ENCODE measurements at places on chromosomes 7 and 10.

GRCh38 chr10:73287441-73287840 is 35.0 kb upstream of the MRPS16 start:
- H3K27ac ChIP-seq = no peak overlapping the region
- no peaks in the 10 kb centered on the region for H3K27me3 ChIP-seq
- no peak for DNase-seq
- no peak overlapping the region for H3K4me3 ChIP-seq
- peaks cover 2% of the 10 kb centered on the region for H3K36me3 ChIP-seq
- H3K4me1 ChIP-seq = no peaks in the 10 kb centered on the region

DNA sequence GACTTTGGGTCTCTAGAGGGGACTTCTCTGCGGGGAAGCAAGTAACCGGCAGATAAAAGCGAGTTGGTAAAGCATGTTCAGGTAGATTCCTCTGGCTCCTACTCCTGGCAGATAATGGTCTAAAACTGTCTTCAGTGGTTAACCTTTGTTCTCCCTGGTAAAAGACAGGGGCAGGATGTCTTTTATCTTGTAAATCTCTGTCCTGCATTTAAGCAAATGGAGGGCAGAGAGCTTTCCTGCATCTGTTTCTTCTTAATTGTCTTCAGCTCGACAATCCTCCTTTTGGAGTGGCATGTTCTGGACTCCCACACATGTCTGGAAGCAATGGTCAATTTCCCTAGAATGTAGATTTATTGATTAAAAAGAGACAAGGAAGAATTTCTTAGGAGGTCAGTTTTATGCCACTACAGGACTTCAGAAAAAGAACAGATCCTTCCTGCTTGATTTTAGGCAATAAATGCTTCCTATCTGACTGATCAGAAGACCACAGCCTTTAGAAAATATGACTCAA is 16.6 kb downstream of the C7orf33 start:
- H3K27me3 ChIP-seq = peaks cover 35% of the 10 kb centered on the region
- peaks cover 4% of the 10 kb centered on the region for H3K36me3 ChIP-seq
- no peak overlapping the region for H3K27ac ChIP-seq
- H3K4me3 ChIP-seq = no peak overlapping the region

- H3K27ac ChIP-seq = no peak overlapping the region
- DNase-seq = peak; percentile 17
- no peaks in the 10 kb centered on the region for H3K36me3 ChIP-seq
- peak overlapping the region; percentile 49 for H3K4me3 ChIP-seq
These were observed 727 bp downstream of the ATRNL1 start for GRCh38 chr10:115093776-115094408.

DNA sequence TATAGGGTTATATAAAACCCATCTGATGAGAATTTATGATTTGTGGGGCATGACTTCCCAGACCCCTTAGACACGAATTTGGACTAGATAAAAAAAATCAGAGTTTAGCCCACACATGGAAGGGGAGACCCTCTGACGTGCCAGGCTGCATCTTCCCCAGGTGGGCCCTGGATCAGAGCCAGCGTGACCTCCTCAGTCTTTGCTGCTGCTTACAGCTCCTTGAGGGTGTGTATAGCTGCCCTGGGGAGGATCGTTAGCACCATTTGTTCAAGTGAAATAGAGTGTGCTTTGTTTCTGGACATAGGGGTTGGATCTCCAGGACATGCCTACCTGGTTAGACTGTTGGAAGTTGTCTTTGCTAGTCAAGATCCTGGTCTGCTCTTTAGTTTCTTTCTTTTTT is 54.2 kb downstream of the DOCK1 start:
- no peak overlapping the region for H3K4me3 ChIP-seq
- H3K36me3 ChIP-seq = no peaks in the 10 kb centered on the region
- no peaks in the 10 kb centered on the region for H3K27me3 ChIP-seq

- no peak overlapping the region for H3K4me3 ChIP-seq
- no peaks in the 10 kb centered on the region for H3K36me3 ChIP-seq
- H3K27ac ChIP-seq = no peak overlapping the region
These were observed 94.0 kb downstream of the MMRN2 start for GRCh38 chr10:86863484-86863842.

DNA sequence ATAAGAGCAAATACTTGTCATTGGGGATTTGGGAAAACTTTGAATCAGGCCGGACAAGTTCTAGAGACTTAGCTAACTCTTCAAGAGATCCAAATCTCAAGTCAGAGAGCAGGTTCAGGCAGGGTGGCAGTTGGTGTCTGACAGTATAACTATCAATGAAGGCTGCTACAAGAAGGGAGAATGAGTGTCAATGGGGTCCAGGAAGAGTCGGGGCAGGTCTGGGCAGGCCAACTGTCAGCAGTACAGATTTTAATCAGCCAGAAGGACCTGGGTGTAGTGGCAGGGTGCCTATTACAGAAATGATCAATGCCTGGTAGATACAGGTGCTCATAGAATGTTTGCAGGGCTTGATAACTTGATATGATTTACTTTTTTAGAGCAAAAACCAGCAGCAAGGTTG is 751.1 kb downstream of the GRM8 start:
- no peak overlapping the region for H3K4me3 ChIP-seq
- H3K27me3 ChIP-seq = no peaks in the 10 kb centered on the region
- no peak overlapping the region for H3K27ac ChIP-seq
- H3K4me1 ChIP-seq = no peaks in the 10 kb centered on the region

DNA sequence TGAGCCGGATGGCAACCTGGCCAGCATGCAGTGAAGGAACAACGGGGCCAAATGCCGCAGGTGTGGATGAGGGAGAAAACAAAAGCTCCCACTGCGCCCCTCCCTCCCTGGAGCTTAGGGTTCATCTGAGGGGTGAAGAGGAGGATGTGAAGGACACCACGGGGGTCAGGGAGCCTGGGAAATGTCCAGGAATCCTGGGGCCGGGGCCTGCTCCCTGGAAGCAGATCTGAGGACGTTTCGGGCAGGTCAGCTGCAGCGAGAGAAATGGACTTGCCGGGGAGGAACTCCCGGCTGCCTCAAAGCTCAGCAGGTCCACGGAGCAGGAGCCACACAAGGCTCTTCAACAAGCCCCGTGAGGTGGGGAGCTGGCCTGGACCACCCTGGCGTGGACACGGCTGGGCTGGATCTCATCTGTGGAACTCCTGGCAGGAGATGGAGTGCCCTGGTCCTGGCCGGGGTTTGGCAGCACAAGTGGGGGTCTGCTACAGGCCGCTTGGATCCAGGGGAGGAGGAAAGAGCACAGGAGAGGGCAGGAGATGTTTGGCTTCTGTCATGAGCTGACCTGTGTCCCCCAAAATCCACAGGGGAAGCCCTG is 585.0 kb downstream of the PTPRN2 start:
- no peaks in the 10 kb centered on the region for H3K4me1 ChIP-seq
- H3K27me3 ChIP-seq = no peaks in the 10 kb centered on the region
- DNase-seq = no peak
- no peak overlapping the region for H3K4me3 ChIP-seq
- no peaks in the 10 kb centered on the region for H3K36me3 ChIP-seq
- no peak overlapping the region for H3K27ac ChIP-seq

- H3K27me3 ChIP-seq = no peaks in the 10 kb centered on the region
- H3K36me3 ChIP-seq = no peaks in the 10 kb centered on the region
- H3K4me3 ChIP-seq = no peak overlapping the region
- no peak overlapping the region for H3K27ac ChIP-seq
These were observed 481.8 kb downstream of the SEMA3D start for GRCh38 chr7:84705079-84705478.

DNA sequence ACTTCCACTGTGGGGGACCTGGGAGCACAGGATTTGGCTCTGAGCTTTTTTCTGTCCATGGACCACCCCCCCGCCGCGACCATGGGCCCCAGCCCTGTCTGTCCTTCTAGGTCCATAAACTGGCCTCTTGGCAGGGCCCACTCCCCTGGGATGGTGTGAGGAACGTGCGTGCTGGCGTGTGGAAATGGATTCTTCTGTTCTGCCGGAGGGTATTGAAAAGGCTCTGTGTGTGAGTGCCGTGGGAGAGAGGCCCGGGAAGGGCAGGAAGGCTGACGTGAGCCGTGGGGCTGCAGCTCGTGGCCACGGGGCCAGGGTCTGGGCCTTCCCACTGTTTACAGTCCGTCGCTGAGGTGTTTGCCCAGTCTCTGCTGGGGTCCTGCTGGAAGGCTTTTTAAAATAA is 123.7 kb downstream of the GRK5 start:
- peaks cover 19% of the 10 kb centered on the region for H3K36me3 ChIP-seq
- no peak for DNase-seq
- peaks cover 15% of the 10 kb centered on the region for H3K4me1 ChIP-seq
- no peaks in the 10 kb centered on the region for H3K27me3 ChIP-seq
- H3K27ac ChIP-seq = no peak overlapping the region

GRCh38 chr7:114939484-114940097 is 17.7 kb downstream of the MDFIC start:
- H3K4me3 ChIP-seq = no peak overlapping the region
- peaks cover 60% of the 10 kb centered on the region for H3K36me3 ChIP-seq
- H3K27me3 ChIP-seq = no peaks in the 10 kb centered on the region
- H3K27ac ChIP-seq = no peak overlapping the region
- H3K4me1 ChIP-seq = peaks cover 56% of the 10 kb centered on the region

- no peak overlapping the region for H3K27ac ChIP-seq
- H3K27me3 ChIP-seq = no peaks in the 10 kb centered on the region
- no peak overlapping the region for H3K4me3 ChIP-seq
- no peaks in the 10 kb centered on the region for H3K36me3 ChIP-seq
- H3K4me1 ChIP-seq = no peaks in the 10 kb centered on the region
These were observed 8.3 kb downstream of the DYNC1I1 start for GRCh38 chr7:95780665-95781064.

- peaks cover 30% of the 10 kb centered on the region for H3K36me3 ChIP-seq
- DNase-seq = no peak
- H3K27ac ChIP-seq = no peak overlapping the region
These were observed 51.2 kb downstream of the ANLN start for GRCh38 chr7:36440880-36441279.

- no peak overlapping the region for H3K4me3 ChIP-seq
- DNase-seq = no peak
- H3K27me3 ChIP-seq = no peaks in the 10 kb centered on the region
- no peak overlapping the region for H3K27ac ChIP-seq
- H3K4me1 ChIP-seq = peaks cover 23% of the 10 kb centered on the region
- peaks cover 42% of the 10 kb centered on the region for H3K36me3 ChIP-seq
These were observed 113.9 kb downstream of the CYTH3 start for GRCh38 chr7:6158424-6159096.

GRCh38 chr10:132652936-132653590 is 115.5 kb downstream of the INPP5A start:
- DNase-seq = no peak
- no peaks in the 10 kb centered on the region for H3K27me3 ChIP-seq
- H3K36me3 ChIP-seq = no peaks in the 10 kb centered on the region
- no peak overlapping the region for H3K4me3 ChIP-seq
- no peaks in the 10 kb centered on the region for H3K4me1 ChIP-seq
- H3K27ac ChIP-seq = no peak overlapping the region

DNA sequence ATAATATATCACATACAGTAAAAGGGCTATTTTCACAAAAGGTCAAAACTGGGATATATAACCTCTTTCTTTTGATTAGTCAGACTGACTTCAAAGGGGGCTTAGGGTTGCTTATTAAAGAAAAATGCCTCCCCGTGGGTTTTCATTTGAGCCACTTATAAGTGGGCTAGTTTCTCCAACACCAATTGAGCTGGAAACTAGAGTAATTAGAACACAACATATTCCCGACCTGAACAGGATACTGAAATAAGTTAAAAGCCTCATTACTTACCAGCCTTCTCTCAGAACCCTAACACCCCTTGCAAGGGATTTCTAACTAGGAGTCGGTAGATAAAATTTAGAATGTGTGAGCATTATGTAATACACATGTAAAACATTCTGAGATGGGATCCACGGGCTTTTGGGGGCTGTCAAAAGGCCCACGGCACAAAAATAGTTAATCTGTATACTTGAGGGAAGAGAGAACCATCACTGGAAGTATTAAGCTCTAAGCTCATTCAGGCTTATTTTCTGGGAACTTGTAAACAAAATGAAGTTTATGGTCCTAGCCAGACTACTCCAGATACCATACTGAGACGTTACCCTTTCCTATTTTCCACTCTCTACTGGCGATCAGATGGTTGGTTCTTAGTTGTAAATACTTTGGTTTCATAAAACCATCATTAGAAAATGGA is 29.3 kb upstream of the KMT2E start:
- DNase-seq = no peak
- peaks cover 25% of the 10 kb centered on the region for H3K36me3 ChIP-seq
- H3K4me1 ChIP-seq = peaks cover 68% of the 10 kb centered on the region
- peak overlapping the region; percentile 99 for H3K27ac ChIP-seq
- peak overlapping the region; percentile 98 for H3K4me3 ChIP-seq
- no peaks in the 10 kb centered on the region for H3K27me3 ChIP-seq

DNA sequence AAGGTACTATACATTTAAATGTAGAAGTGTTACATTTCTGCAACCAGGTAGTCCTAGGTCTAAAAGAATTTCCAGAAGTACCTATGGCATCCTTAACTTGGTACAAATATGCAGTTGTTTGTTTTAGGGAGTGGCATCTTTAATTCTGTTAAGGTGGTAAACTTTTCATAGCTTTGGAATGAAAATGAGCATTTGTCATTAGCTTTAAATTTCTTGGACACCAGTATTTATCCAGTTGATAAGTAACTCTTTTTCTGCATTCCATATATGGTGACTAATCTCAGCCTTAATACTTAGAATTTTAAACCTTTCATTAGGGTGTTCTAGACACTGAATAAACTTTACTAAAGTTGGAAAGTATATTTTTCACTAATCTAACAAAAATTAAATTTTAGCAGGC is 10.8 kb downstream of the SLF2 start:
- peaks cover 63% of the 10 kb centered on the region for H3K36me3 ChIP-seq
- no peaks in the 10 kb centered on the region for H3K27me3 ChIP-seq
- no peak overlapping the region for H3K27ac ChIP-seq
- peaks cover 3% of the 10 kb centered on the region for H3K4me1 ChIP-seq

DNA sequence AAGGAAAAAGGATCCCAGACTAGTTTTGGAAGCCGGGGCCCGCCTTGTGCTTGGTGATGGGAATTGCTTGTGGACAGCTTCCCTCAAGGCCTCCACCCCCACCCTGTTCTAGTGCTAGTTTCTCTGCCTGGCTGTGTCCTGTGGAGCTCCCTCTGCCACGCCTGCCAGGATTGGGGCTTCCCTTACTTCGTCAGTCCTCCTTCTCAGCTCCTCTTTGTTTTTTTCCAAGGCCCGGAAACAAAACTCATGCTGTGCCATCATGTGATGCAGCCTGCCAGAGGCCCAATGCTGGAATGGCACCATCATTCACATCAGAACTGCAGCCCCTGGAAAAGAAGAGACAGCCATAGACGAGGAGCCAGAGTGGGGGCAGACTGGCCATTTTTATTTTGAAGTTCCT is 11.2 kb downstream of the YKT6 start:
- H3K27ac ChIP-seq = no peak overlapping the region
- H3K27me3 ChIP-seq = no peaks in the 10 kb centered on the region
- H3K4me1 ChIP-seq = no peaks in the 10 kb centered on the region
- DNase-seq = no peak
- H3K36me3 ChIP-seq = peaks cover 42% of the 10 kb centered on the region

Measured in activated CD4-positive, alpha-beta memory T cell treated with anti-CD3 and anti-CD28 coated beads, Interleukin-2, amount 10 ng/mL, durations not matched to agents 7 days and 5 days (primary cell).